Immature natural killer cell (primary cell): ENCODE measurements at places on chromosomes 3 and 15. TPM values are rescaled to one million over a fixed set of nuclear protein-coding genes. Genes with fewer than 3 reads are reported as not detected.

GRCh38 chr3:115148142-115148790 lies 1.2 kb upstream of the ZBTB20 start:
- DNase-seq, result no peak

DNA sequence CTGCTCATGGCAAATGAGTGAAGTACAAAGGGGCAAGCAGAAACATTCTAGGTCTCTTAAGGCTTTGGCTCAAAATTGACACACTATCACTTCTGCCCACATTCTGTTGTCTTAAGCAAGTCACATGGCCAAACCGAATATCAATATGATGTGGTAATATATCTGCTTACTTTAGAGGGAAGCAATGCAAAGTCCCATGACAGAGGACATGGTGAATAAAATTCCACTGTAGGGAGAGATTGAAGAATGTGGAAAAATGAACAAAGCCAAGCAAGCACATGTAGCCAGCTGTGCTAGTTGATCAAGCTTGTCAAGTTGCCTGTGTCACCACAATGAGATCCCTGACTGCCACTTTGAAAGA lies 11.2 kb upstream of the TBC1D5 start:
- no peak for DNase-seq

DNA sequence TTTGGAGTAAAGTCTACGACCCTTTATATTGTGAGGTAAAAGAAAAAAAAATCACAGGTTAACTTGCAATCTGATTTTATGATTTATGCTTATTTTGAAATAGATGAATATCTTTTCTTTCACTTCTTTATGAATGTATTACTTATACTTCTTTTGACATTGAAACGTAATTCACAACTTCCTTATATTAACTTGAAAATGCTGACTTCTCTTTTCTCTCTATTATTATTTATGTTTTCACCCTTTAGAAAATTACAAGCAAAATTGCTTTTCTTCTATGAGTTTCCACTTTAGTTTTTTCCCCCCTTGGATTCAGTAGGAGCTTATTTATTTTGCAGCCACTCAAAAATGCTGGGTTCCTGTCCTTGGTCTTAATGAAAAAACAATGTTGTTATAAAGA lies 25.4 kb downstream of the ACP3 start:
- DNase-seq, result no peak

DNA sequence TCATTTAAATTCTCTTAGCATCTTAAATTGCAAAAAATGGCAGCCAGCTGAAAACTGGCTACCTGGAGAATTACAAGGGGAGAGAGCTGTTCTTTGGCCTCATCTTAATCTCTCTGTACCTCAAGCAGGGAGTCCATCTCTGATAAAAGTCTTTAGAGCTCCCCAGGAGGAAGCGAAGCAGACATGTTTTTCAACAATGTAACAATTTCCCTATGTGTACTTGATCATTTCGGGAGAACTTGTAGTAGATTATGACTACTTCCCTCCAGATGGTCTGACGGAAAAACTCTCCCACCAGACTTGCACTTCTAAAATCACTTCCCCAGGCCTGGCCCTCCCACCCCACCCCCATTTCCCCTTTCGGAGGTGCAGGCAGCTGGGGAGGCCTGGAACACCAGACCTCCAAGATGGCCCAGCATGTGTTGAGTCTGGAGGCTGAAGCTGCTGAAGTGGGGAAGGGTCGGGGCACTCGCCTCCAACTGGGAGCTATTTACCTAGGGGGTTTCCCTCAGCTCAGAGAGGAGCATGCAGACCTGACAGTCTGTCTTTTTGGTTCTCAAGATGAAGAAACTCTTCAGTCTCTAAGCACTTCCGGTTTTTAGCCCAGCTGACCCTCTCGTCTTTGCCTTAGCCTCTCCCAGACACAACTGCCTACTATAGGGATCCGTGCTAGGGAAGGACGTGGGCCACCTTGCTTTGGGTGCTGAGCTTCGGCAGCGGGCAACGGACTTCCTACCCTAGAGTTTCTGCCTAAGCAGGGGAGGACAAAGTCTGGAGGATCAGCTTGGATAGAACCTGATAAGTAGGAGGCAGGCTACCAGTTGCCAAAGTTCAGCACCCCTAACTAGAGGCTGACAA lies 164.0 kb upstream of the TBL1XR1 start:
- DNase-seq, result no peak

- peak; percentile 61 for DNase-seq
Measured at GRCh38 chr3:195204360-195205163, 66.4 kb downstream of the XXYLT1 start.

LRTM1 gene
- not detected for polyA plus RNA-seq

DNA sequence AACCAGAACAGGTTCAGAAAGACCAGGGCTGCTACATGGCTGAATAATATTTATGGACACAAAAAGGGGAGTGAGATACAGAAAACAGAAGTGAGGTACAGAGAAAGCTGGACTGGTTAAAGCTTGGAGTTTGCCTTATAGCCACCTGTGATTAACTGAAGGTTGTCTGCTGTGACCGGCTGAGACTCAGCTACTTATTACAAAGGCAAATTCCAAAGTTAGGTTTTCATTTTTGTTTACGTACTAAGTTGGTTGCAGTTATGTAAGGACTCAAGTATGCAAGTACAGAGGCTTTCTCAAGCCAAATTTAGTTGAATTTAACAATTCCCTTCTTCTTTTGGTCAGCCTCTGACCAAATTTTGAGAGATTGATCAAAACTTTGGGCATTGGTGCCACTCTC lies 264.6 kb downstream of the THSD4 start:
- no peak for DNase-seq

TADA3 gene
- polyA plus RNA-seq, result 58.1 TPM

GRCh38 chr3:17655743-17656142 lies 86.7 kb downstream of the TBC1D5 start:
- no peak for DNase-seq

DNA sequence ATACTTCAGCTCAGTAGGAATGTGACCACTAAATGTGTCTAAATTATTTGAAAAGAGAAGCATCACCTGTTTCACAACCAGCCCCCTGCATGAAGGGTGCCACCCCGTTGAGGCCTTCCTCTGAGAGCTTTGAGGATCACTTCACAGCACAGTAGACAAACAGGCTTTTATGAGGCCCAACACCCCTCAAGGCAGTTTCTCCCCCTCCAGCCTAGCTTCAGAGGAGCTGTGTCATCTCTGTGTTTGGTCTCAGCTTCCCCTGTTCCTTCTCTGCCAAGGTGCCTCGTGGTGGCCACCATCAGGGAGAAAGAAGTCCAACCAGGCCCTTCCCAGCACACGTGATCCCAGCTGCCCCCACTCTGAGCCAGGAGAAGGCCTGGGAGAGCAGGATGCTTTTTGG lies 21.6 kb upstream of the DUSP7 start:
- no peak for DNase-seq

- no peak for DNase-seq
Measured at GRCh38 chr3:72786668-72787067, 61.6 kb downstream of the SHQ1 start.

SNTN gene
- not detected for polyA plus RNA-seq

DNA sequence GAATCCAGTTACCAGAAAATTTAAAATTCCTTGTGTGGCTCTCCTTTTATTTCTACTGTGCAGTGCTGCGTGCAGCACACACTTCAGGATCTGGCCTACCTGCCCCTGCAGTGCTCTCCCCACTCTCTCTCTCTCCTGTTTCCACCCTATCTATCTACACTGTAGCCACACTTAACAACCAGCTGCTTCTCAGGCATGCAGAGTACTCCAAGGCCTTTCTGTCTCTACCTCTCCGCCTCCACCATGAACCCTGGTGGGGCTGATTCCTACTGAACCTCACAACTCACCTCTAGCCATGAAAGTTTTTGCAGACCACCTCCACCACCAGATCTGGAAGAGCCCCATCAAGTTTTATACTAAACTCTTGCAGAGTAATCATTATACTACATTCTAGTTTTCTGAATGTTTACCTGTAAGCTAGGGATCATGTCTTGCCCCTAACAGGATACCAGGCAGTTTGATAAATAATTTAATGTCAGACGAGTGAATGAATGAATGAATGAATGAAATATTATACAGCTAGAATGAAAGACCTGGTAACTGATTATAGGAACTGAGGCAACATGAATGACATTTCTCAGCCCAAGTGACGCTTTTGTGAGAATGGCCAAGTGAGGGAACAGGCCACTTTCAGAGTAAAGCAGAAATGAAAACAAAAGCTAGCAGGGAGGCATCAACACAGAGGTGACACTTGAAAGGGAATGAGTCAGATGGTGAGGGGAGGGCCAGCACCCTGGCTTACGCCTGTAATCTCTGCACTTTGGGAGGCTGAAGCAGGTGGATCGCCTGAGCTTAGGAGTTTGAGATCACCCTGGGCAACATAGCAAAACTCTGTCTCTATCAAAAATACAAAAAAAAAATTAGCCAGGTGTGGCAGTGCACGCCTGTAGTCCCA lies 363.5 kb downstream of the FOXP1 start:
- no peak for DNase-seq

DNA sequence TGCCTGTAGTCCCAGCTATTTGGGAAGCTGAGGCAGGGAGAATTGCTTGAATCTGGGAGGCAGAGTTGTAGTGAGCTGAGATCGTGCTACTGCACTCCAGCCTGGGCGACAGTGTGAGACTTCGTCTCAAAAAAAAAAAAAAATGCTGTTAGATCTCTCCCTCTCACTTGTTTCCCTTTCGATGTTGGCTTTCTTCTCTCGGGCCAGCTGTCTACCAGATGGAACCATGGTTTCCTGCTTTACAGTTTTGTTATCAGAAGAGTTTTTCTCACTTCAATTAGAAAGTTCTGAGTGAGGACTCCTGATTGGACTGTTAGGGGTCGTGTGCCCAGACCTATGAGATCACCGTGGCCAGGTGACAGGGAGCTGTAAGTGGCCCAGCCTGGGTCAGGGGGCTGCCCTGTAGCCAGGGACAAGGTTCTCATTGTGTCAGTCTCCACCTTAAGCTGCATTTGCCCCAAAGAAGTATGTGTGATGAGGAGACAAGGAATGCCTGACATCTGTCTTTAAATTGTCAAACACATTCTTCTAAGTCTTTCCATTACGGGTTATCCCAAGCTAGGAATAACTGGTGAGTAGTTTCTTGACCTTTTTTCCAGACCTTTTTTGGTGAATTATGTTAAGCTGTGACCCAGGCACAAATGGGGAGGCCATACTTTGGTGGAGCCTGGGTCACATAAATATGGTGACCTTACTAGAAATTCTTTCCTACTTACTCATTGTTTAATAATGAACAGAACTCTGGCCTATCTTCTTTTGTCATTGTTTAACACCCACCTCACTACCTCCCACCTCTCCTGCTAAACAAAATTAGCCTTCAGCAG lies 25.2 kb downstream of the SNAPC5 start:
- peak; percentile 77 for DNase-seq

CCR3 gene
- polyA plus RNA-seq, result 0.39 TPM
